Memory B cell (primary cell): ENCODE measurements at places on chromosomes 3 and 15.
A peak's percentile ranks its signal among the peaks of the same experiment; 100 is the strongest.

DNA sequence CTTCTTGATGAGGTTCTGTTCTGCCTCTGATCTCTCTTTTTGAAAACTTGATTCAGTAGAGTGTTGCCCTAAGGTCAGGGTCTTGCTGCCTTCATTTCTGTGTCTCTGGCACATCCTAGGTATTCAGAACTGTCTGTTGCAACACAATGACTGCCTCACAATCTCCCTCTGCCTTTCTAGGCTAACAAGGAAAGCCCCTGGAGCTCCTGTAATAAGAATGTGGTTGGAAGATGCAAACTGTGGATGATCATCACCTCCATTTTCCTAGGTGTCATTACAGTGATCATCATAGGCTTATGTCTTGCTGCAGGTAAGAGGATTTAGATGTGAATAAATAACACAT is 7.0 kb downstream of the C3orf52 start:
- no peak for DNase-seq

- no peak for DNase-seq
These were observed 43.3 kb downstream of the ZPLD1 start for GRCh38 chr3:102478160-102478559.

DNA sequence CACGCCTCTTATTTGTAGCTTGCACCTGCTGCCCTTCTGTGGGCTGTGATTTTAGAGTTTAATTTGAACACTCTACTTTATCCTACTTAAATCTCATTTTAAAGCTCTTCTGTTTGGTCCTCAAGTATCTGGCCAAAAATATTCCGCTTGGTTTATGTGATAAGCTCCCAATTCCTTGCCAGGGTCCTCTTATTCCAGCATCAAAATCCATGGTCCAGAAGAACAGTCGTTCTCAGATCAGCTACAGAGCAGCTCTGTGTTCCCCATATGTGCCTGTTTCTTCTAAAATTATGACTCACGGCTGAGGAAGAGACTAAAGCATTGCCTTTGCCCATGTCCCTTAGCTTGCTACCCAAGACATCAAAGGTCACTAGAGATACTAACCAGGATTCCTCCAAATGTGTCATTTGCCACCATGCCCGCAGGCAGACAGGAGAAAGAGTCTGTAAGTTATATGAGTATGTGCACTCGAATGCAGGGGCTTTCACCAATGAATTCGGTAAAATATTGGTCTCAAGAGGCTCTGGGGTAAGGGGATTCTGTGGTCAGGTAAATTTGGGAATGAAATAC is 115.2 kb upstream of the ETV5 start:
- no peak for DNase-seq

DNA sequence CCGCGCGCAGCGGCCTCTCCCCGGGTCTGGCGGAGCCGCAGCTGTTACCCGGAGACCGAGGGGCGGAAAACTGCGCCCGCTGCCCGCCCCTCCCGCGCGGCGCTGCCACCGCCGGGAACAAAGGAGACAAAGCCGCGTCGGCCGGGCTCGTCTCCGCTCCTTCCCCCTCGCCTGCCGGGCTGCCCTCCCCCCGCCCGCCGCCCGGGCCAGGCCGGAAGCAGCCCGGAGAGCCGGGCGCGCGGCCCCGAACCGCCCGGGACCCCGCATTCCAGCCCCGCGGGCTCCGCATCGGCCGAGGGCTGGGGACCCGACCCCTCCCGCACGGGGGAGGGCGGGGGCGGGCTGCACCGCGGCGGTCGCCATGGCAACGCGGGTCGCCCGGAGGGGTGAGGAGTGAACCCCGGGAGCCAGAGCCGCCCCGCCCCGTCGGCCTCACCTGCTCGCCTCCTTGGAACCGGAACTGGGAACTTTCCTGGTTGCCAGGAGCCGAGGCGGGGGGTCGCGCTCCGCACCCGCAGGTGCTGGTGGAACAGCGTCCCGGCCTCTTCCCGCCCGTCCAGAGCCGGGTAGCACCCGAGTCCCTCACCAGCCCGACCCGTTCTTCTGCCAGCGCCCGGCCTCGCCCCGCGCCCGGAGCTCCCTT is 448 bp downstream of the PLXNB1 start:
- DNase-seq, result peak; percentile 61

DNA sequence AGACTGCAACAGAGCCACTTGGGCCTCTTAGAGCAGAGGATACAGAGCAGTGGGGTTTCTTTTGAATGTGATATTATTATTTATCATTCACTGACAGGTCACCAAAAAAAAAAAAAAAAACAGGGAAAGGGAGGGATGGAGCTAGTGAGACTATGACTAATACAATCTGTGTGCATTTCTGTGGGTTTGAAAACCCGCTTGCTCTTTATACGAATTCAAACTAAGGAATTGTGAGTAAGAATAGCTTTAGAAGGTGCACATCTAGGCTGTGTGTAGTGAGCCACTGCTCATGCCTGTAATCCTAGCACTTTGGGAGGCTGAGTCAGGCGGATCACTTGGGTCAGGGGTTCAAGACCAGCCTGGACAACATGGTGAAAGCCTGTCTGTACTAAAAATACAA is 186.6 kb upstream of the MANF start:
- no peak for DNase-seq

DNA sequence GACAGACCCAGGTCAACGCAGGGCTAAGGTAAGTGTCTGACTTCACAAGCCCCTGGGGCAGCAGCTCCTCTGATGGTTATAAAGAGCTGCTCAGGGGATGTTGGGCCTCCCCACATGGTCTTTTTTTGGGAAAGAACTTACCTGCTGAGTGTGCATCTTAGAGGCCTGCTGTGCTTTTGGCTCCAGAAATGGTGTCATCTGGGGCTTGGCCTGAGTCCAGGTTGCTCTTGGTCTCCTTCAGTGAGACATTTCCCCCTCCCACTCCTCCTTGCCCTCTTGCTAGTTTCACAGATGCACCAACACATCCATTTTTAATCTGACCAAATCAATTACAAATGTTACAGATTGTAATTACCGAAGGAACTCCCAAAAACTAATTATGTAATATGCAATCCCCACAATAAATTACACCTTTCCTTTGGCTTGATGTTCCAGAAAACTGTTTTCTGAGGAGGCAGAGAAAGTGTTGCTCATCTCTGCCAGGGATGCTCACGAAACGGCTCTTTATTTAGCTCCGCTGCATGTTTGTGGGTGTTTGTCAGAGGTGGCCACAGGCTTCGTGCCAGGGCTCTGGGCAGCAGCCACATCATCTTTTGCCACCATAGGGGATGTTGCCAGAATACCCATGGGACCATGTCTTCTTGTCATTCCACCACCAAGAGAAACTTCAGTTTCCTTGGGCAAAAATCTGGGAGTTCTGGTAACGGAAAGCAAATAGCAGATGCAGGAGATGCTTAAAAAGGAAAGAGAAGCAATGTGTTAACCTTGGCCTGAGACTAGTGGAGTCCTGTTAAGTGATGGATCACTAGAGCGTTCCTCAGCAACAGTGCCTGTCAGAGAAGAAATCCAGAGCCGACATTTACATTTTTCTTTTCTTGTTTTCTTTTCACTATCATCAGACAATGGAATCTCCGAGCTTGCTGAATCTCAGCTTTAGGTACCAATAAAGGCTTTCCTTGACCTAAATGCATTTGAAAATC is 799.9 kb downstream of the AGBL1 start:
- no peak for DNase-seq

DNA sequence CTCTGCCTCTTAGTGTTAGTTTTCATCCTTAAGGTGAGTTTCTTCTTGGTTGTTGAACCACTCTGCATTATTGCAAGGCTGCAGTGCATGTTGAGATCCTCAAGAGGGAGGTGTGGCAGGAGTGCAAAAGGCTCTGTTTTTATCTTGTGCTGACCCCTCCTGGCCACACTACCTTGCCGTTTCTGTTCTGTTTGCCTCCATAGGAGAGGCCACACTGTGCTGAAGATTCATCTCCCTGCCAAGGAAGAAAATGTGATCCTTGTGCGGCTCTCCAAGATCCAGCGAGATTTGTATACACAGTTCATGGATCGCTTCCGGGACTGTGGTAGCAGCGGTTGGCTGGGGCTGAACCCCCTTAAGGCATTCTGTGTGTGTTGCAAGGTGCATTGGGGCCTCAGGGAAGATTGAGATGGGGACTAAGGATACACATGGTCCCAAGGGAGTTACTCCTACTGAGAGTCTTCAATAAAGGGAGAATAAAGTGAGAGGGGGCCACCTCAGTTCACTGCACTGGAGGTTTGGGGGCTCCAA is 33.0 kb upstream of the TEX264 start:
- DNase-seq, result no peak

DNA sequence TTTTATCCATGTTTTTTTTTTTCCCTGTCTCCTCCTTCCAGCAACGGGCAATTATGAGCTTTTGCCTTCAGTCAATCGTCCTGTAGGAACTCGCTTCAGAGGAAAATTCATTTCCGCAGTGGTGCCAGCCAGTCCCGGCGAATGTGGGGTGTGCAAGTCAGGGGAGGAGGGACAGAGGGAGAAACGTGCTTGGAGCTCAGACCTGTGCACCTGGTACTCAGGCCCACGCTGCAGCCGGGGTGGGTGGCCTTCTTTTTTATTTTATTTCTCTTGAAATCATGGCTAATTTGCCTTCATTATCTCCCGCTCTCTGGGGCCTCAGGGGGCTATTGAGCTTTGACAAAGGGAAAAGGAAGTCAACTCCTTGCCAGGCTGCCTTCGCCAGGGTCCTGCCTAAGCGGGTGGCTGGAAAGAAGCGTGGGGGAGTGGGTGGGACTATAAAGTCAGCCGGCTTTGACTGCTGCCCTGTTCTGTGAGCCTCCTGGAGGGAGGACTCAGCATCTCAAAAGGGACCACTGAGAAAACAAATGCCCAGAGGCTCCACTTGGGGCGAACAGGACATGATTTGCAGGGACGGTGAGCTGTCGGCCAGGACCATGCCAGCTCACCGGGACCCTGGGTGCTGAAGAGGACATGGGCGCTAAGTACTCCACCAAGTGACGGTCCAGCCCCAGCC is 5.5 kb downstream of the GRIP2 start:
- no peak for DNase-seq

GRCh38 chr3:11187681-11188080 is 33.4 kb downstream of the HRH1 start:
- no peak for DNase-seq
